Urinary bladder (tissue), 4 donors: ENCODE measurements at places on chromosomes 6 and 20. TPM values are rescaled to one million over a fixed set of nuclear protein-coding genes. Genes with fewer than 3 reads are reported as not detected.

GRCh38 chr6:152636609-152637295 is 410 bp downstream of the SYNE1 start:
- no peak for DNase-seq

DNA sequence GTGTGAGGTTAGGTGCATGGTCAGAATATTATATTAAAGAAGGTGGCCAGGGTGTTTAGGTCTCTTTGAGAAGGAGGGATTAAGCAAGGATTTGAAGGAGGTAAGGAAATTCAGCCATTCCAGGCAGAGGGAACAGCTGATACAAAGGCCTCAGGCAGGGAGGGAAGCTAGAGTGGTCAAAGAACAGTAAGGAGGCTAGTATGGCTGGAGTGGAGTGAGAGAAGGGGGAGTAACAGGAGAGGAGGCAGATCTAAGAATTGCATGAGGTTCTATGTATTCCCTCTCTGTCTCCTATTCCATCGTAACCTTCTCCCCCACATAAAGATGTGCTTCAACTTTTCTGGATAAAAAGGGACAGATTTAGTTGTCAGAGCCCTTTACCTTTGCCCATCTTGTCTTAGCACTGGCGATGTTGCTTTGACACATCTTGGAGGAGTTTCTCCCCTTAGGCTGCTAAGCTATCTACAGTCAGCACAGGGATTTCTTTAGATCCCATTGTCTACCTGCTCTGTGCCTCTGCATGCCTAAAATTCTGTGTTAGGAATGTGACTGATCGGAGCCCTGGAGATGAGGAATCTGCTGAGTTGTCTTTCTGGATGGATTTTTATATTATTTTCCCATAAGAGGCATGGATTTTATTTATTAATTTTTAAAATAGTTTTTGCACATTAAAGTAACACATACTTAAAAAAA is 59.9 kb downstream of the KLHL31 start:
- DNase-seq = no peak

KCNQ5 gene
- 1.8 TPM for polyA plus RNA-seq

GRCh38 chr20:22999756-23000155 is 35.4 kb upstream of the SSTR4 start:
- DNase-seq = no peak

- no peak for DNase-seq
Observed at GRCh38 chr6:25564943-25565342, 87.1 kb upstream of the SCGN start.

BCAS1 gene
- polyA plus RNA-seq = 7.5 TPM

MYCT1 gene
- 10.6 TPM for polyA plus RNA-seq

GRCh38 chr6:154757352-154758050 is 24.3 kb downstream of the SCAF8 start:
- no peak for DNase-seq

DNA sequence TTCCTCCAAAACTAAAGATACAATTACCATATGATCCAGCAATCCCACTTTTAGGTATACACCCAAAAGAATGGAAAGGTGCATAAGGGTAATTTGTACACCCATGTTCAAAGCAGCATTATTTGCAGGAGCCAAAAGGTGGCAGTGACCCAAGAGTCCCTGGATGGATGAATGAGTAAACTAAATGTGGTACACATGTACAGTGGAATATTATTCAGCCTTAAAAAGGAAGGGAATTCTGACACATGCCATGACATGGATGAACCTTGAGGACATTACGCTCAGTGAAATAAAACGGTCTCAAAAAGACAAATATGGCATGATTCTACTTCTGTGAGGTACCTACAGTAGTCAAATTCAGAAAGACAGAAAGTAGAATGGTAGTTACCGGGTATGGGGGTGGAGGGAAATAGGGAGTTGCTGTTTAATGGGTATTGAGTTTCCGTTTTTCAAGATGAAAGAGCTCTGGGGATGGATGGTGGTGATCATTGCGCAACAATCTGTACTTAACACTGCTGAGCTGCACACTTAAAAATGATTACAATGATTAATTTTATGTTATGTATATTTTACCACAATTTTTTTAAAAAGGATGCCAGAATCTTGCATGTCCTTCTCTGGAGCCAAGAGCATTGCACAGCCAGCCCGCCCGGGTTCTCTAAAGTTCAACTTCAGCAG is 518.9 kb upstream of the JARID2 start:
- DNase-seq = no peak

DEFB124 gene
- polyA plus RNA-seq = 0.52 TPM

ABCF1 gene
- polyA plus RNA-seq = 42.8 TPM

DNA sequence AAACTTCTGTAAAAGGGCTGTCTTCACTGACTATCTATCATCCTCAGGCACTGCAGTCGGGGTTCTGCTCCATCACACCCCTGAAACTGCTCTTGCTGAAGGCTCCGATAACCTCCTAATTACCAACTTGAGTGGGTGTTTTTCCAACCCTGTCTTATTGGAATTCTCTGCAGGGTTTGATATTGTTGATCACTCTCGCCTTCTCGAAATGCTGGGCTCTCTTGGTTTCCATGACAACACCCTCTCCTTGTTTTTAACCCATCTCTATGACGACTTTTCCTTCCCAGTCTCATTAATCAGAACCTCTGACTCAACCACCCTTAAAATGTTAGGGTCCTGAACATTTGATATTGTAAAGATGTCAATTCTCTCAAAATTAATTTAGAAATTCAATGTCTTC is 39.4 kb upstream of the NNAT start:
- DNase-seq = no peak

C6orf141 gene
- polyA plus RNA-seq = 2.3 TPM

CDH4 gene
- polyA plus RNA-seq = 0.04 TPM

GRCh38 chr6:143614235-143614634 is 63.5 kb upstream of the PHACTR2 start:
- no peak for DNase-seq

DNA sequence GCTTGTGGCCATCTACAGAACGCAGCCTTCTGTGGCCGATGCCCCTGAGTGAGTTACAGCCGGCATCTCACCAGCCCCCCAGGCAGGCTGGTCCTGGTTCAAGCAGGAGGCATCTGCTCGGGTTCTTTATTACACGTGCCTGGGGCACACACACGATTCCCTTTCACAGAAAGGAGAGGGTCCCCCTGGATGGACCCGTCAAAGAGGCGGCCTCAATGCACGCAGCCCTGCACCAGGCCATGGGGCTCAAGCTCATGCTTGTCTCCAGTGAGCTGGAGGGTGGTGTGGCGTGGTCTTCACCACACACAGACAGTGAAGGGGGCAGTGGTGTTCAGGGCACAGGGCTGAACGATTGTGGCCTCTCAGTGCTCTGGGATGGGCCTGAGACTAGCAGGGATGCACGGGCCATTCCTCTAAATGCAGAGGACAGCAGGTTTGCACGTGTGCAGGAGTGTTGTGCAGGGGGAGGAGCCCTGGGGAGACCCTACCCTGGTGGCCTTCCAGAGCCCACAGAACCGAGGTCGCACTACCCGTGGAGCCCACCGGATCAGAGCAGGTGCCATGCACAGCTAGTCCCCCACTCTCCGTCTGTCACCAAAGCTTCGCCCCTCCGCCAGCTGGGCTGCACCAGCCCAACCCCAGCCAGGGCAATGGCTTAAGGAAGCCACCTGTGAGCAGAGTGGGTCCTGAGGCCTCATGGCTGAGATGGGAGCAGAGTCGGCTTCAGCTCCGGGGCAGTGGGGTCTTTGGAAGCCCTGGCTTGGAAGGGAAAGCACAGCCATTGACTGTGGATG is 23.1 kb downstream of the FRMD1 start:
- DNase-seq = no peak

CAGE1 gene
- polyA plus RNA-seq = not detected

GRCh38 chr6:36246506-36247268 is 23.2 kb upstream of the PNPLA1 start:
- DNase-seq = no peak

DNA sequence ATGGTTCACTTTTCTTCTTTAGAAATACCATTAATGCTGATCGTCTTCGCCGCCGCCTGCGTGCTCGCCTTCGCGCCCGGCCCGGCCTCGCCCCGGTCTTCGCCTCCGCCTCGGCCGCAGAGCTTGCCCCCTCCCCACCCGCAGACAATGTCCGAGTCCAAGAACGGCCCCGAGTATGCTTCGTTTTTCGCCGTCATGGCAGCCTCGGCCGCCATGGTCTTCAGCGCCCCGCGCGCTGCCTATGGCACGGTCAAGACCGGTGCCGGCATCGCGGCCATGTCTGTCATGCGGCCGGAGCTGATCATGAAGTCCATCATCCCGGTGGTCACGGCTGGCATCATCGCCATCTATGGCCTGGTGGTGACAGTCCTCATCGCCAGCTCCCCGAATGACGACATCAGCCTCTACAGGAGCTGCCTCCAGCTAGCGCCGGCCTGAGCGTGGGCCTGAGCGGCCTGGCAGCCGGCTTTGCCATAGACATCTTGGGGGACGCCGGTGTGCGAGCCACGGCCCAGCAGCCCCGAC is 4.8 kb upstream of the PRPH2 start:
- DNase-seq = no peak

- no peak for DNase-seq
Observed at GRCh38 chr6:15775076-15775634, 112.3 kb upstream of the DTNBP1 start.

LZTS3 gene
- polyA plus RNA-seq = 10.4 TPM

DNA sequence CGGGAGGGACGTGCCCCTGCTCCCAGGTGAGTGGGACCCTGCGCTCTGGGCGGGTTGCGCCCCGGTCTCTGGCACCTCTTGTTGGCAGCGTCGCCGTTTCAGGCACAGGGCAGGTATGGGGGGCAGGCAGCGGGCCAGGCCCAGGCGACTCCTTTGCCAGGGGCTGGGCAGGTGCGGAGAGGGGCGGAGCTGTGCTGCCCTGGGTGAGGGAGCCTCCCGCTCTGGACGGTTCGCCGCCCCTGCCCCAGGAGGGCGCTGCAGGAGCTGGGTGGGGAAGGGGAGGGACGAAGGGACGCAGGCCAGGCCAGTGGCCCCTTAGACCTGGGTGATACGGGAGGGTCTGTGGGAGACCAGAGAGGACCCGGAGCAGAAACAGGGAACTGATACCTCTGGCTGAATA is 663.9 kb upstream of the DEFB115 start:
- DNase-seq = no peak

- DNase-seq = no peak
Observed at GRCh38 chr6:45132658-45133294, 195.4 kb upstream of the RUNX2 start.

ABHD16B gene
- 0.68 TPM for polyA plus RNA-seq

SASH1 gene
- 19.9 TPM for polyA plus RNA-seq

ZBP1 gene
- 0.46 TPM for polyA plus RNA-seq

NKAIN4 gene
- 0.23 TPM for polyA plus RNA-seq

GRCh38 chr6:38262026-38262425 is 377.7 kb downstream of the BTBD9 start:
- DNase-seq = peak; percentile 37

GRCh38 chr6:68013780-68014515 is 621.1 kb upstream of the ADGRB3 start:
- DNase-seq = no peak
